Activated T-helper 1 cell treated with anti-CD3 and anti-CD28 coated beads, Interleukin-2, amount 50 U/mL, for 16 hours (primary cell): ENCODE measurements at places on chromosomes 7 and 10.

GRCh38 chr10:34002896-34003295 lies 668.4 kb upstream of the NRP1 start:
- no peak for DNase-seq

DNA sequence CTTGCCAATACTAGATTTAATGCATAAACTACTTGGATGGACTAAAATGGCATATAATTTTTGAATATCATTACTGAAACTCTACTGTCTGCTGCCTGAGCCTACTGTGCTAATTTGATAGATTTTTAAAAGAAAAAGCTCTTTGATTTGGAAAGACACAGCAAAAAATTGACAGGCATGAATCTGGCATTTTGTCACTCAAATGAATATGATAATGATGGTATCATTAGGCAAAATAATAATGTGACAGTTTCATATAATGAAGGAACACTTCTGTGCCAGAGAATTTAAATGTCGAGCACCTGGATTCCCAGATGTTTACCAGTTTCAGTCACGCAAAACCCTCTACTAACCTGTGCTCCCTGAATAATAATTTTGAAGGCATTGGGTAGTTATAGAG lies 60.0 kb upstream of the SLC13A1 start:
- DNase-seq: no peak

DNA sequence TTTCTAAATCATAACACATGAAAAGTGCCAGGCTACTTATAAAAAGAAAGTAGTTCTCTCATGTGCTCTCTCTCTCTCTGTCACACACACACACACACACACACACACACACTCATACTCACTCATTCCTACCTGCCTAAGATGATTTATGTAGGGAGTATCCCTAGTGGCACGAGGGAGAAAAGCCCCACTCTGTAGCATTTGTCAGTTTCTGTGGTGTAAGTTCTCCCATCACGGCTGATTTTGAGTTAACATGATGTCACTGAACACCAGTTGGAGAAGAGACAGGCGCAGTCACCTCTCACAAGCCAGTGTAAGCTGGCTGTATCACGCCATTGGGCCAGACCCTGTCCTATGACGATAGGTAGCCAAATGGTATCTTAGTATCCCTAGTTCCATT lies 395.4 kb downstream of the SFMBT2 start:
- no peak for DNase-seq

GRCh38 chr10:129847741-129848483 lies 116.2 kb downstream of the EBF3 start:
- DNase-seq: no peak

GRCh38 chr7:51007551-51008505 lies 225.1 kb upstream of the GRB10 start:
- no peak for DNase-seq

DNA sequence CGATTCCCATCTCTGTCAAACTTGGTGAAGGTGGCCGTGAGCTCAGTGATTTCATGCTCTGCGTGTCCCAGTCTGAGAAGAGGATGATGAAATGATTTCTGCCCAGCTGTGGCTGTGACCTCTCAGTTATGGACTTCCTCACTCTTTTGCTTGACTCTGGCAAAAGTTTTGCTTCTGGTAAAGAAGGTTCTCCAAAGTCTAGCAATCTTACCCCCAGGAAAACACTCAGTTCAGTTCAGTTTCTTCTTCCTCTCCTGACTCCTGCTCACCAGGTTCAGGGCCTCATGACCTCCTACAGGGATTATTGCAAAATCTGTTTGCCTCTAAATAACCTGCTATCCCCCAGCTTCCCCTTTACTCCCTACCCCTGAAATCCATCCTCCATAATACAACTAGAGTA lies 4.9 kb upstream of the BLOC1S2 start:
- DNase-seq: no peak

DNA sequence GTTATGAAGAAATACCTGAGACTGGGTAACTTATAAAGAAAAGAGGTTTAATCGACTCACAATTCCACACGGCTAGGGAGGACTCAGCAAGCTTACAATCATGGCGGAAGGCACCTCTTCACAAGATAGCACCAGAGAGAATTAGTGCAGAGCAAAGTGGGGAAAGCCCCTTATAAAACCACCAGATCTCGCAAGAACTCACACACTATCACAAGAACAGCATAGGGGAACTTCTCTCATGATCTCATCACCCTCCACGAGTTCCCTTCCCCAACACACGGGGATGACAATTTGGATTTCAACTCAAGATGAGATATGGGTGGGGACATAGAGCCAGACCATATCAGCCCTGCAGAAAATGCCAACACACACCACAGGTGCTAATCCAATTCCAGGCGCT lies 218.7 kb downstream of the PARD3 start:
- DNase-seq: no peak

- no peak for DNase-seq
Observed at GRCh38 chr10:30510184-30510931, 76.4 kb downstream of the MAP3K8 start.

GRCh38 chr7:127629268-127629854 lies 11.4 kb upstream of the PAX4 start:
- DNase-seq: no peak

DNA sequence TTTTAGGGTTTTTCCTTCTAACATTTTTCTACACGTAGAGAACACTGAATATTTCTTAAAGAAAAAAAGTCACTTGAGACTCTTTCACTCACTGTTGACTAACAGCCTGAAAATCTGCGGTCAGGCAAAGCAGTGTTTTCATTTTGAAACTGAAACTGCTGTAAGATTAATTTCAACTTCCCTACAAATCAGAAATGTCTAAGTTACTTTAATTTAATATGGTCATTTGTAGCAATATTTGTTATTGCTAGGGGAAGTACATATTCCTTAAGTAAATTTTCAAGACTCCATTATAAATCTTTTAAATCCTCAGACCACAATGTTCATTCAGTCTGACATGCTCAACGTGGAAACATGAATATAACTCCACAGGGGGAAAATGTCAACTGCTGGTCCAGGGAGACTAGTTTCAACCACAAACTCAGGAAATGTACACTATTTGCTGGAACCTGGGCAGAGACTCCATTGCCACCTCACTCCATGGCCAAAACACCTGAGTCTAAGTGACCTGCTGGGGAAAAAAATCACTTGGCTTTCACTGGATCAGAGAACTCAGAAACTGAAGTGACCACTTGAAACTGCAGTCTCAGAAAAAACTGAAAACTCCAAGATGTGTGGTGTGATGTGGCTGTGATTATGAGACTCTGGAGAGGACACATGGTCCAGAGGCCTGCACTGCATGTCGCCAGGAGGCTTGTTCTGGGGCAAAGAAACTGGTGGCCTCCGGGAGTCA lies 161.2 kb downstream of the TAX1BP1 start:
- DNase-seq: no peak

DNA sequence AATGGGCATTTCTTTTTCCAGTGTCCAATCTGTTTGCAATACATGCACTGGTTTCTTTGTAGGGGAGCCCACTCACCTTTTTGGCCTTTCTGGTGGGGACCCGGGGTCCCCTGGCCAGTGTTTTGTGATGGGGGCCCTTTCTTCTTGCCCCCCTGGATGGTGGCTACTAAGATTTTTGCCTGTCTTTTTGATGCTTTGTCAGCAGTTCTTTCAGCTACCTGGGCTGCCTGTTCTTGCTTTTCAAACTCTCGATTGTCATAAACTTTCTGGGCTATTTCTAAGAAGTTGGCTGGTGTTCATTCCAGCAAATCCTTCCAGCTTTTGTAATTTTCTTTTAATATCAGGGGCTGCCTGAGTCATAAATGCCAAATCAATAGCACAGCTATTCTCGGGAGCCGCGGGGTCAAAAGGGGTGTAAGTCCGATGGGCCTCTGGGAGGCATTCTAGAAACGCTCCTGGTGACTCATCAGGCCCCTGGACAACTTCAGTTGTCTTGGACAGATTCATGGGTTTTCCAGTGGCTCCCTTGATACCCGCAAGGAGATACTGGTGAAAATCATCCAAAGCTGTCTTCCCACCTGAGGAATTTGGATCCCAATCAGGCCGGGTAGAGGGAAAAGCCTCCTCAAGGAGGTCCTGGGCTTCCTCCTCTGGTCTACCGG lies 79.0 kb downstream of the PRR15 start:
- no peak for DNase-seq

- no peak for DNase-seq
Observed at GRCh38 chr7:70618020-70618551, 513.9 kb upstream of the GALNT17 start.

GRCh38 chr10:124646483-124647352 lies 97.5 kb downstream of the FAM53B start:
- no peak for DNase-seq

- DNase-seq: no peak
Observed at GRCh38 chr7:77799078-77799964, 748 bp downstream of the PHTF2 start.

- DNase-seq: no peak
Observed at GRCh38 chr10:116947841-116948529, 57.0 kb downstream of the SHTN1 start.

DNA sequence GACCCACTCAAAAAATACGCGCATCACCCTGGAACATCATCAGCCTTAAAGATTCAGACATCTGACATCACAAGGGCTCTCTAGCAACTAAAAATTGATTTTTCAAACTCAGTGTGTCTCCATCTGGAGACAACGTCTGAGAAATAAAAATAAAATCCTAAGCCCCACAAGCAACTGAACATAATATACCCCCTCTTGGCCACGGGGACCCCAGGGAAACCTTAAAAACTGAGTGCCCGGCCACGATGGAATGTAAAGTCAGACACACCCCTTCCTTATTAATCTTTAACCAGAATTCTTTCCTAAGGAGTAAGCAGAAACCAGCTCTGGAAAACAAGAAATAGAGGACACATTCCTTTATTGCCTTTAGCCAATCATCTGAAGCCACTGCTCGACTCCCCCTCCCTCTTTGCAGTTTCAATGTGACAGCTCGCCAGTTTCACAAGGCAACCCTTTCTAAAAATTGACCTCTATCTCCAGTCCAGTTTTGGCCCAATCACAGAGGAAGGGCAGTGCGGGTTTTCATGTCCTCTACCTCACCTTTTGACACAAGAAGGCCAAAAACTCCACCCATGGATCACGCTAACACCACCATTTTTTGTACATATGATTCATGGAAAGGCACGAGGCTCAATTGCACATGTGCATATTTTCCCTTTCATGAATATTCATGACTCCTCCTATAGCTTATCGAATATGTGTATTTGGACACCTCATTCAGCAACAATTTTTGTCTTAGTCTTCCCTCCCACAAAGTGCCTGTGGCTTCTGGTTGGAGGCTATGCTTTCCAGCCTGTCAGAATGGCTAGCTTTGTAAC lies 24.2 kb downstream of the IFIT3 start:
- no peak for DNase-seq

DNA sequence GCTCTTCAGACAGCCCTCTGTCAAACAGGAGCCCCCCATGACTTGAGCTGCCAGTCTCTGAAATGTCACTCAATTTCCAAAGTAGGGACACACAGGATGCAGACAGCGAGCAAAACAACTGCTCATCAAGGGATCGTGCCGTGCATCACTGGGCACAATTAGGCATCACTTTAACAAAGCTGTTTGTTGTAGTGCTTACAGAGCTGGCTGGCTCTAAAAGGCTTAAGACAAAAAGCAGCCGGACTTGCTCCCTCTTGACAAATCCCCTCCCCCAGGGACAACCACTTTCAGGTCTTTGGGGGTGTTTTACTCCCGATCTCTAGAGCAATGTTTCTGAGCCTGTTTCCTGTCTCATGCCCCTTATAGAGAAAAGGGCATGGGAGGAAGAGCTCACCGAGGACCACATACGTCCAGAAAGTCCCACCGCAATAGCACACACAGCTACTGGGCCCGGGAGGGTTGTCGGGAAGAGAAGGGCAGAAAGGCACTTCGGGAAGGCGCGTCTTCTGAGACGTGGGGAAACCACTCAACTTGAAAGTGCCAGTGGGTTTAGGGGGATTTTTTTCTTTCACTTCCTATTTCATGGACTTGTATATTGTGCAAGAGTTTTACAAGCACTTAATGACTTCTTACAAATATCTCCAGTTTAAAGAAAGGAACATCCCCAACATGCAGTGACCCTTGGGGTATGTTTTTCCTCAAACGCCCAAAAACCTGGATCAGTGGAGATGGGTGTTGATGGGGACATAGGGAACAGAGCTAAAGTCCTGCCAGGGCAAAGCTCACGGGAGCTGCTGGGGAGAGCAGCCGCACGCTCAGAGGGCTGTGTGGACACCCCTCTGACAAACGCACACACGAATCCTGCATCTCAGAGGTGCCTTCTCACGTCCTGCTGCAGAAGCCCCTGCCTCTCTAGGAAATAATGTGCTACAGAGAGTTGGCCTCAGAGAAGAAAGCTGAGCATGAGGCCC lies 27.1 kb downstream of the LRRC20 start:
- no peak for DNase-seq

- DNase-seq: no peak
Observed at GRCh38 chr10:127563718-127564553, 14.8 kb downstream of the NPS start.

DNA sequence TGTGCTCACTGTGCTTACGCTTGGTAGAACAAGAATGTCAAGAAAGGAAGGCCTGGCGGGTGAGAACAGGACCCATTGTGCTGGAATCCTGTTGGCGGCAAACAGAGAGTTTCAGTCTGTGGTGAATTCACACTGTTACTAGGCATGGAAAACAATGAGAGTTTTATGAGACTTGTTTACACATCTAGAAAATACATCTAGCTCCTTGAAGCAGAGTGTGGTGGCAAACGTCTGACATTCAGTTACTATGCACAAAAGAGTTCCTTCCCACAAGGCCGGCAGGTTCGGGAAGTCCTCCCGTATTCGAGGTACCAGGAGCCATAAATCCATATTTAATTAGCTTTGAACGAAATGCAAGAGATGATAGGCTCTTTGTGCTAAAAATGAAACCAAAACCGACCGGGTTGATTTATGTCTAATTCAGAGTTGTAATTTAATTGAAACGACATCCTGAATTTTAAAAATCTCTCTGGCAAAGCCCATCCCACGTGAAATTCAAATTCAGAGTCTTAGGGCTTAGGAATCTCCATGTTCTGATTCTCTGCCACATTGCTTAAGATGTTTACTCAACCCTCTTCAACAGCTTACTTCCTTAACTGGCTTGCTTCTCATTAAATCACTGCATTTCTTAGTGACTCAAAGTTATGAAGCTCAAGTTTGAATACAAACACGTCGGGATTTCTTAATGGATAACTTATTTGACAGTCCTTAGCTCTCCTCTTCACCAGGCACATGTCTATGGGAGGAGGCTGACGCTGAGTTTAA lies 299.9 kb upstream of the PITRM1 start:
- DNase-seq: no peak

DNA sequence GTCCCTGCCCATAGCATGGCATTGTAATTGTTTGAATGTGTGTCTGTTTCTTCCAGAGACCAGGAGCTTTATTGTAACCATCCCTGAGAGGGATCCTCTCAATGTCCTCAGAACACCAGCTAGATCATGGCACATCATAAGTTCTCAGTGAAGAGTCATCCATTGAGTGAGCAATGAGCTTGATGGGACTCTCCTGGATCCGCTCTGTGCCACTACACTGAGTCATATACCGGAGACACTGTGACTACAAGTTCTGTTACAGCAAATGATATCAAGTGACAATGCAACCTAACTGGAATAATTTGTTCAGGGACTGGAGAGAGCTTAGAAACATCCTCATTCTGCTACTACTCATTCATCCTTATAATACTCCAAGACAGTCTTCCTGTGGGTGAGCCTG lies 25.1 kb downstream of the MRPS24 start:
- no peak for DNase-seq

GRCh38 chr7:150879345-150879744 lies 27.0 kb downstream of the AOC1 start:
- DNase-seq: no peak

GRCh38 chr10:104574427-104574826 lies 66.7 kb upstream of the SORCS3 start:
- no peak for DNase-seq

GRCh38 chr7:26658389-26659084 lies 205.9 kb downstream of the SKAP2 start:
- DNase-seq: no peak

- no peak for DNase-seq
Observed at GRCh38 chr10:79483948-79484347, 28.4 kb upstream of the EIF5AL1 start.
